ENCODE measurements at places on chromosomes 3 and 15. TPM values are rescaled to one million over a fixed set of nuclear protein-coding genes. Genes with fewer than 3 reads are reported as not detected.
A peak's percentile ranks its signal among the peaks of the same experiment; 100 is the strongest.

DNA sequence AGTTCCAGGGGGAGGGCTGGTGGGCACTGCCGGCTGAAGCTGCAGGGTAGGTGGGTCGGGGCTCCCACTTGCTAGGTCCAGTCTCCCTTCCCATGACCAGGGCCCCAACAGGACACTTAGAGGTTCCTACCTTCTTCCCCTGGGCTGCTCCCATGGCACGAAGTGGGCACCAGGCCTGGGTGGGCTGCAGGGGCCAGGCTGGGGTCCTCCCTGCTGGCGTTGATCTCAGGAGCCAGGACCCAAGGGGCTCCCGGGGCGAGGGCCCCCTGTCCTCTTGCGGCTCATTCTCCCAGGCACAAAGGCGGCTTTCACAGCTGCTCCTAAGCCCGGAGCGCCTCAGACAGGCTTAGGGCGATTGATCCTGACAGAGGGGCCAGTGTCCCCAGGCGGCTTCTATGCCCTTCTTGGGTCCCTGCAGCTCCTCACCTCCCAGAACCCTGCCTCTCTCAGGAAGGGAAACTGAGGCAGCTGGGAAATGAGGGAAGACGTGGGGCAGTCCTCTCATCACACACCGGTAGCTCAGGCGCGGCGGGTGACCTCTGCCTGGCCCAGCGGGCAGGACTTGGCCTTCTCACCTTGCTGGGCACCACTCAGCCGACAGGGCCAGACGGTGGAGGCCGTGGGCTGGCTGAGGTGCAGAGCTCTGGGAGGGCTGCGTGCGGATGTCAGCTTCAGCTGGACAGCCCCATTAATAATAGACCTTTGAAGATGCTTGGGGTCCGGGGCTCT, 39.6 kb downstream of the FAM3D start:
- peak; percentile 71 for DNase-seq

The TEX55 gene
- total RNA-seq = not detected

DNA sequence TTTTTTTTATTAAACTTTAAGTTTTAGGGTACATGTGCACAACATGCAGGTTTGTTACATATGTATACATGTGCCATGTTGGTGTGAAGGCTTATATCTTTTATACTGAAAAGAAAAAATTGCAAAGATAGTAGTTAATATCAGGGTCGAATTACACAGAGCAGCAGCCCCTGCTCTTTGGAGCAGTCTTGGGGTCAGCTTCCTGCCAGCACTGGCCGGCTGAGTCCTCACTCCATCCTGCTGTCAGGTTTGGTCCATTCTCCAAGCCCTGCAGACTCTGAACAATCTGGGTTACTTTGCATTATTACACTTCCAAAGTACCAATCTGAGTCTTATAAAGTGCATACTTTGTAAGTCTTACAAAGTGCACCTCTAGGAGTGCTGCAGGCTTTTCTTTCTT, 66.0 kb downstream of the COL8A1 start:
- DNase-seq = no peak

- DNase-seq = no peak
These were observed 76.9 kb downstream of the CACNA1D start for GRCh38 chr3:53571264-53571663.

DNA sequence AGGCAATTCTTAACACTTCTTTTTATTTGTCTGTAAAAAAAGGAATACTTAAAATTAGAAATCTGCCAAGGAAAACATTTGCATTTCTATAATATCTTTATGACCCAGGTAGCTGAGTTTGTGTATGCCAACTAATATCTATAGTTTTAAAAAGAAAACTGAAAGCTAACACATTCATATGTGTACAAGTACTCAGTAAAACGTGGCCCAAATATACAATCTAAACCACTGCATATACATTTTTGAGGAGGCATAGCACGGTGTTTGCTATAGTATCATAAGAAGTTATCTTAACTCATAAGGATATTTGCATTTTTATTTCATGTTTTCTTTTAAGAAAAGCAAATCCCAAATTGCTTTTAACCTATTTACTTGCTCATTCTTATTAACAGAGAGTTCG, 172.7 kb downstream of the ZBTB20 start:
- DNase-seq = no peak

The GABRR3 gene
- total RNA-seq = not detected

GRCh38 chr15:70160267-70160666, 62.5 kb upstream of the TLE3 start:
- no peak for DNase-seq

The EIF2B5 gene
- total RNA-seq = 33.5 TPM

DNA sequence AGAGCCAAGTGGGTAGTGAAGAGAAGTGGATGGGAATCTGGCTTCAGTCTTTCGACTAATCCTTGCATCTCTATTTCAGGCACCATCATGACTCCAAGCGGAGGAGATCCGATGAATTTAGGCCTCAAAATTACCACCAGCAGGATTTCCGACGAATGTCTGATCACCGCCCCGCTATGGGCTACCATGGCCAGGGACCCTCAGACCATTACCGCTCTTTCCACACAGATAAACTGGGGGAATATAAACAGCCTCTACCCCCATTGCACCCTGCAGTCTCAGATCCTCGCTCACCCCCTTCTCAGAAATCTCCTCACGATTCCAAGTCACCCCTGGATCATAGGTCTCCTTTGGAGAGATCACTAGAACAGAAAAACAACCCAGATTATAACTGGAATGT, 64.7 kb downstream of the RGMA start:
- DNase-seq = no peak
